Endothelial cell (in vitro differentiated cells): ENCODE measurements at places on chromosomes 4 and X. TPM values are rescaled to one million over a fixed set of nuclear protein-coding genes. Genes with fewer than 3 reads are reported as not detected.

- DNase-seq, result peak; percentile 58
Measured at GRCh38 chr4:80365928-80366327, 30.4 kb downstream of the CFAP299 start.

DNA sequence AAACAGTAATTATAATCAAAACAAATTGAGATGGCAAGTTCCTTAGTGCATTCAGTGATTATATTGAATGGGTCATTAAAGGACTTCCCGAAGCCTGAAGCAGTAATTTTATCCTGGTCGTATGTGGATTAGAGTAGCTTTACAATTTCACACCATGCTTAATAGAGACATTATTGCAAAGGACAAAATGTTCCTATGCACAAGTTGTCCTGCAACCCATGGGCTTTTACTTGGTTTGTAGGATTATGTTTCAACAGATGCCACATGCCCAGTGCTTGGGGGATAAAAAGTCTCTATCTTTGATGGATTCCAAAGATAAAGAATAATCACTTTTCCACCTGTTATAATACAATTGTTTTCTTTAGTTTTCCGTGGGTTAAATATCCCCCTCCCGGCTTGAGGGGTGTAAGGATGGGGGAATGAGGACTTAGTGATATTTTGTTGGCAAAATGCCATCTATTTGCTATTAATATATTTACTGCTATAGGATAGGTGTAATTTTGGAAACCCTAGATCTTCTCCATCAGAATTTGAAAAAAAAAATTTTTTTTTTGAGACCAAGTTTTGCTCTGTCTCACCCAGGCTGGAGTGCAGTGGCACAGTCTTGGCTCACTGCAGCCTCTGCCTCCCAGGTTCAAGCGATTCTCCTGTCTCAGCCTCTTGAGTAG is 156.5 kb upstream of the ETNPPL start:
- DNase-seq, result no peak

- DNase-seq, result no peak
Measured at GRCh38 chr4:97396605-97397004, 746.7 kb downstream of the STPG2 start.

- DNase-seq, result no peak
Measured at GRCh38 chrX:3540105-3540504, 173.3 kb downstream of the PRKX start.

GRCh38 chr4:35562861-35563260 is 681.5 kb downstream of the ARAP2 start:
- no peak for DNase-seq

GRCh38 chr4:24003496-24003895 is 113.6 kb upstream of the PPARGC1A start:
- no peak for DNase-seq

- DNase-seq, result no peak
Measured at GRCh38 chr4:166064721-166065120, 191.7 kb downstream of the TLL1 start.

GRCh38 chr4:153013202-153013977 is 77.3 kb downstream of the FHDC1 start:
- no peak for DNase-seq

DNA sequence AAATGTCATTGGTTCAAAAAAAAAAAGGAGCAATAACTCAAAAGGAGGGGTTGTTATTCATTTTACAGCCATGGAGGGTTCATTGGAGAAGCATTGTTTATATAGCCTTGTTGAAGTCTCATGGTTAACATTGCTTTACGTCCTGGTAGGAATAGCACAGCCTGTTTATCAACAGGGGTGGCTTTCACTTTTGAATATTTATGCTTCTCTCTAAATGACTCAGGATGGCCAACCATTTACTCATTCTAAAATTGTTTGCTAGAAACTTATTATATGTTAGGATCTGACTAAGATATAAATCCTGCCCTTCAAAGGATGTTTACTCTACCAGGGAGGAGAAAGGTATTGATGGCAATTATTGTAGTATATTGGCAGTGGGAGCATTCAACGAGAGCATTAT is 534.1 kb upstream of the GALNTL6 start:
- DNase-seq, result no peak

GRCh38 chrX:68880846-68881552 is 52.2 kb downstream of the EFNB1 start:
- DNase-seq, result no peak

DNA sequence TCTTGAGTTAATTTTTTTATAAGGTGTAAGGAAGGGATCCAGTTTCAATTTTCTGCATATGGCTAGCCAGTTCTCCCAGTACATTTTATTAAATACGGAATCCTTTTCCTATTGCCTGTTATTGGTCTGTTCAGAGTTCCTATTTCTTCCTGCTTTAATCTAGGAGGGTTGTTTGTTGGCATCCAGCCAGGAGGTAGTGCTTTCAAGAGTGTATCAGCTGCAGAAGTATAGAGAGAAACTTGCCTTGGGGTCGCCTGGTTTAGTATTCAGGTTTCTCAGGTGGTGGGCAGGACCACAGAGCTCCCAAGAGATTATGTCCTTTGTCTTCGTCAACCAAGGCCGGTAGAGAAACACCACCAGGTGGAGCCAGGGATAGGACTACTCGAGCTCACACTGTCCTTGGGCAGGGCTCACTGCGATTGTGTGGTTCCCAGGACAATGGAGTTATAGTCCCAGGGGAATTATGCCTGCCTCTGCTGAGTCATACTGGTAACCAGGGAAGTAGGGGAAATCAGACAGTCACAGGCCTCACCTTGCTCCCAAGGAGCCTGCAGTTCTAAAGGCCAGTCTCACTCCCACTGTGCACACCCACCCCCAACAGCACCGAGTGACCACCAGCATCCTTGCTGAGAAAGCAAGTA is 168.1 kb downstream of the VSIG4 start:
- DNase-seq, result peak; percentile 28

DNA sequence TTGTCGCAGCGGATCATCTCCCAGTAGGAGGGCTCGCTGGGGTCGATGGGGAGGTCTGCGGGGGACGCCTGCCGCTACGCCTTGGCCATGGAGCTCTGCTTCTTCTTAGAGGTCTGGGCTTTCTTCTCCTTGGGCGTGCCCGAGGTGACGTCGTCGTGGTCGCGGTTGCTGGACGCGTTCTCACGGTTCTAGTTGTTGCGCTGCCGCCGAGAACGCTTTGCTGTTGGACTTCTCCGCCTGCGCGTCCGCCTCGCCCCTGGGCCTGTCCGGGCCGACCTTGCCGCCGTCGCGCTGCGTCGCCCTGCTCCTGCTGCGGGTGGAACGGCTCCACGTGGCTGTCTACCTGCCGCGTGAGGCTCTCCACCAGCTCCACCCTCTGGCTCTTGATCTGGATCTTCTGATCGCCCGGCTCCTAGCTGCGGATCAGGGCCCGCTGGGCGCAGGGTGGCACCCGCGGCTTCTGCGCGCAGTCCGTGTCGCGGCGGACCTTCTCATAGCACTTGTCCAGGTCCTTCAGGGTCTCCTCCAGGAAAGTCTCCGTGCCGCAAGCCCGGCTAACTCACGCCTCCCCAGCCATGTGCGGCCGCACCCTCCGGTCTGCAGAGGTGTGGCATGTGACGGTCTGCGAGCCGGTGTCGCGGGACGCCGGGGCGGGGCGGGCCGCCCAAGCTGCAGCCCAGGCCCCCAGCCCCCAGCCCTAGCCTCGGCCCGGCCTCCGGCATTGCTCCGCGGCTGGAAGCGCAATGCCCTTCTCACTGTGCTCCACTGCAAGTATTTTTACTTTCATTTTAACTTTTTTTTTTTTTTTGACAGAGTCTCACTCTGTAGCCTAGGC is 40.5 kb upstream of the OGT start:
- no peak for DNase-seq

- no peak for DNase-seq
Measured at GRCh38 chr4:70138751-70139150, 15.3 kb upstream of the PRR27 start.

- peak; percentile 14 for DNase-seq
Measured at GRCh38 chr4:125313989-125314667, 627 bp upstream of the FAT4 start.

Gene HTN3
- total RNA-seq, result not detected

Gene SLC38A5
- total RNA-seq, result 21.7 TPM

Gene TAF7L
- 0.31 TPM for total RNA-seq

Gene PWWP3B
- 0.21 TPM for total RNA-seq
